ENCODE measurements at places on chromosomes 2 and 18.

GRCh38 chr2:16882706-16883105, 217.1 kb upstream of the CYRIA start:
- no peak for DNase-seq

DNA sequence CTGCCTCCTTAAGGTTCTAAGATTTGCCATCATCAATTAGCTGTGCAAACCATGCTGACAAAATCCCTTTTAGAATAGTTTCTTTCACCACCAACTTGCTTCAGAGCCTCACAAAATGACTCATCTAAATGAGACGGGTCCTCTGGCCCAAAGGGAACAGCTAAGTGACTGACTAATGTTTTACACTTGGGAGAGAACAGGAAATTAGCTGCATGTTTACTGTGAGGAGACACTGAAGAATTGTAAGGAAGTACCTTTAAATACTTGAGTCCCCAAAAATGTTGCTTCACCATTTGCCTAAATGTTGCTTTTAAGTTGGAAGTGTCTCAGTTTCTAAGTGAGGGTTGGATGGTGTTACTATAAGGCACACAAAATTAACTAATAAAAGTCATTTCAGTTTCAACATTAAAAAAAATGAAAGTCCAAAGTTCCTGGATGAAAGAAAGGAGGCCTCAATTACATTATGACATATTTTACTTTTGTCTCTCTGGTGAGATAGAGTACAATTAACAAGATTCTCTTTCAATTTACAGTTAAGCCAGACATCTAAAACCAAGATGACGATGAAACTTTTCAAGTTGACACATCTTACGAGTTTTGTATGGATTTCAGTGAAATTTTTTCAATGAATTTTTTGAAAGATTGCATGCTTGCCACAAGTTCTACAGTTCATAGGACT, 229.1 kb upstream of the FN1 start:
- no peak for DNase-seq

DNA sequence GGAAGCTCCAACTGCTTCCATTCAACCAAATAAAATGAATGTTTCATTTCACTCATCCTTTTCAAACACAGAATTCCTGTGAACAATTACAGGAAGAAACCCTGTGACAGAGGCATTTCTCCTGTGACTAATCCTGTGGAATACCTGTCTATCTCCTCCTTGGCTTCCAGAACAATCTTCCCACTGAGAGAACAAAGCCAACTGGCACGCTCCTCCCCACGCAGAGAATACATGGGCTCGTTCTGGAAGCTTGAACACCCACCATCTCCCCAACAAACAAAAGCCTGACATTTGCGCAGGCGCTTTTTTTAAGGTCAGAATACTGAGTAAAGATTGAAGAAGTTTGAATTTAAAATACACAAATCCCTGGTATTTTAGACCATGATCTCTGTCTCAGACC, 104.7 kb upstream of the SLC66A3 start:
- DNase-seq, result no peak

- no peak for DNase-seq
Measured at GRCh38 chr2:45224321-45224992, 215.2 kb upstream of the SIX2 start.

DNA sequence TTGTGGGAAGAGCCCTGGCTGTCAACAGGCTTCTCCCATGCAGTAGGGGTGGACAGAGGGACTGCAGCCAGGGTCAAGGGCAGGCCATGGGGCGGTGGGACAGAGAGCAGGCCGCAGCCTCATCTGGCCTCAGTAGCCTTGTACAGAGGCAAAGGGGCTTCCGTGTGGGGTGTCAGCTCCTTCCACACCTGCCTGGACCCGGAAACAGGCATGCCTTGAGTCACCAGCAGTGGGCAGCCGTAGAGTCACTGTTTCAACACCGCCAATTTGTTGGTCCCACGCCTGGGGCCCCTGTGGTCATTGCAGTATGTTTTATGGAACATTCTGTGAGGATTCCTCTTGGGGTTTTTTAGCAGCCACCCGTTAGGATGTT, 173.0 kb downstream of the SMAD7 start:
- no peak for DNase-seq

DNA sequence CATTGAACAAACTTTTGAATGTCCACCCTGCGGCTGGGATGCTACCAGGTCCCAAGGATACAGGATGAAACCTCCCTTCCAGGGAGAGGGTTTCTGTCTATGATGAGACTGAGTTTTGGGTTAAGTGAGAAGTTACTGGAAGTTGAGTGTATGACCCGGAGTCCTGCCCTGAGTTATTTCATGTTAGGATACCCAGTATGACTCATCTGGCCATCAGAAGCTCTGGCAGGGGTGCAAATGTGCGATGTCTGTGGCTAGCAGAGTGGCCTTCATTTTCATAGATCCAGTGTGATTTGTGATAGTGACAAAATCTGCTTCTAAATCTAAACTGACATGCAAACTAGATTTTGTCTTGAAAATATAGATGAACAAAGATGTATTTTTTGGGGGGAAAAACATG, 55.3 kb downstream of the KCTD1 start:
- no peak for DNase-seq

DNA sequence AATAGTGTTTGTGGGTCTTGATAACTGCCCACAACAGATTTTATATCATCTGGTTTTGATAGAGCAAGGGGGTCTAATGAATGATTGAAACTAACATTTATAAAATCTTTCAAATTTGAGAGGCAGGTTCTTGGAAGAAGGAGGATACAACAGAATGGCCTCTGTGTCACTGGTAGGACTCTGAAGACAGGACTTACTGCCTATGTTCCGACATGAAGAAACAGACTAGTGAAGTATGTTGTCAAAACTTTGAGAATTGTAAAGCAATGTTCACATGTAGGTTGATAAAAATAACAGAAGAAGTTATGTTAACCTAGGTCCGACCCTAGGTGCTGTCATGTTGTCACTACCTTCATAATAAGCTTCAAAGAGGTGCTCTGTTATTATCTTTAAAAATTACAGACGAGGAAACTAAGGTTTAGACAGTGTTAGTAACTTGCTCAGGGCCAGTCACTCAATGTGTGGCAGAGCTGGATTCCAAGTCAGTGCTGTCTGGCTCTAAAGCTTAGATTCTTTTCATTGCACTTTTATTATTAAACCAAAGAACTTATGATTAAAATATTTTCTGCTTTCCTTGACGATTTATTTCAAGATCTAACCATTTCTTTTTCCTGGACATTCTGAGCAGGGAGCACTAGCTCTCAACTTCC, 146.2 kb downstream of the RPIA start:
- DNase-seq, result no peak

DNA sequence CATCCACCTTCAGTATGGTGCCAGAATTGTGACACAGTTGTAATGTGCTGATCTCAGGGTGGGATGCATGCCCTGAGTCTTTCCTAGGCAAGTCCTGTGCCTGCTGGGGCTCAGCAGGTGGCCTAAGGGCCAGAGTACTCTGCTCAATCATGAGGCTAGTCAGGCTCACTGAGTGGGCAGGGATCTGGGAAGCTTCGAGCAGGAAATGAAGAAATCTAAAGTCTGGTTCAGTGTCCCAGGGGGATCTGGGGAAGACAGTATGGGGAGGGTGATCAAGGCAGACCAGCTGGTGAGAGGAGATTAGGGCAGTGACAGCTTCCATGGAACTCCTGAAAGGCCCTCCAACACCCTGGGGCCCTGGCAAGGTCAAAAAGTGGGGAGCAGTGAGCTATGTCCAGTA, 8.9 kb upstream of the ANKRD29 start:
- DNase-seq, result no peak

- DNase-seq, result no peak
Measured at GRCh38 chr2:12119841-12120240, 373.4 kb downstream of the LPIN1 start.

GRCh38 chr2:108884619-108885018, 98.0 kb downstream of the CCDC138 start:
- DNase-seq, result no peak

DNA sequence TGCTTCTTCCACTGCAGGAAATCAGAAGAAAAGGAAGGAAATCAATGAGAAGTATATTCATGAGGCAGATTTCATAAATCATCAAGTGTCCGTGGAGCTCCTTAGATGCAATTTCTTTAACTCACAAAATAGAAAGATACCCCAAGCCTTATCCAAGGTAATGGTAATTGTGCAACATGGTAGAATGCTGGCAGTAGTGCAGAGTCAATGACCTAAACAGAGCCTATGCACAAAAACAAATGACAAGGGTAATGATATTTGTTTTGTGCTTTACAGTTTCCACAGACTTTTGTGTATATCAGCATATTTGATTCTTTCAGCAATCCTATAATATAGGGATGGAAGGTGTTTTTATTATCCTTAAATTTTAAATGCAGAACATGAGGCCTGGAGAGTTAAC, 102.7 kb downstream of the SETBP1 start:
- DNase-seq, result no peak

DNA sequence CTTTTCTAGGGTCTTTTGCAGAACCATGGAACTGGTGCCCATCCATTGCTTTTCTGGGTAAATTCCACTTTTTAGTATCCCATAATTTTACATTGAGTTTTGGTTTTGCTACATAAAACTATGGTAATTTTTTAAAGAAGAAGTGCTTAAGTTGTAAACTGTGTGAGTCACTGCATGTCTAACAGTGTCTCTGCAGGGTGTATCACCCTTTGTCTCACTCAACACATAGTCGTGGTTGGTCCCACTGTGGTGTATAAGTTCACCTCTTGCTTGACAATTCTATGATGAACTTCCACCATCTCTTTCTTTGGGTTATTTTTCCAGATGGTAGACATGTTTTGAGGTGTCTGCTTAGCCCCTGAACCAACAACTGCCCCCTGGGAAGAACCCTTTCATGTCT, 10.5 kb downstream of the SCTR start:
- no peak for DNase-seq

DNA sequence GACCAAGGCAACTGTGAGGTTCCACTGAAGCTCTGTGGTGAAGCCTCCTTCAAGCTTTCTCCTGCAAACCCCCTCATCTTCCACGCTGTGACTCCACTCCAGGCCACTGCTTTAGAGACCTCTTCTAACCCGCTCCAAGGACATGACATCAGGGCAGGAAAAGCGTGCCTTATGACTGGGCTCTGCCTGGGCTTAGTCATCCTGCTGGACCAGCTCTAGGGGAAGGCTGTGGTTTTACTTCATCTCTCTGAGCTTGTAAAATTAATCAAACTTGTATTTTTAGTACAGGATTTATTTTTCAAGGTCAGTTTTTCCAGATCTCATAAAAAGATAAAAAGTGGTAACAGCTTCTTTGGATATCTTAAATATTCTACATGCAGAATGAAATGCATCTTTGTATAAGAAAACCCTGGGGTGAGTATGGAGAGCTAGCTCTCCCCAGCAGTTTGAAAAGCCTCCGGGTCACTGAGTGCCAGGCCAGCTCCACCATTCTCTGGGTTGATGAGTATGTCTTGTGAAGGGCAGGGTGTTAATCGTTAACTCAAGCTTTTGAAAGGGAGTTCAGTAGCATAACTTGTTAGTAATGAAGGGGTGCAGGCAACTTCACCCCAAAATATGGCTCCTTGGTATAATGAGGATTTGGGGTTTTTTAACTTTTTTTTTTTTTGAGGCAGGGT, 33.1 kb upstream of the YPEL5 start:
- DNase-seq, result no peak

DNA sequence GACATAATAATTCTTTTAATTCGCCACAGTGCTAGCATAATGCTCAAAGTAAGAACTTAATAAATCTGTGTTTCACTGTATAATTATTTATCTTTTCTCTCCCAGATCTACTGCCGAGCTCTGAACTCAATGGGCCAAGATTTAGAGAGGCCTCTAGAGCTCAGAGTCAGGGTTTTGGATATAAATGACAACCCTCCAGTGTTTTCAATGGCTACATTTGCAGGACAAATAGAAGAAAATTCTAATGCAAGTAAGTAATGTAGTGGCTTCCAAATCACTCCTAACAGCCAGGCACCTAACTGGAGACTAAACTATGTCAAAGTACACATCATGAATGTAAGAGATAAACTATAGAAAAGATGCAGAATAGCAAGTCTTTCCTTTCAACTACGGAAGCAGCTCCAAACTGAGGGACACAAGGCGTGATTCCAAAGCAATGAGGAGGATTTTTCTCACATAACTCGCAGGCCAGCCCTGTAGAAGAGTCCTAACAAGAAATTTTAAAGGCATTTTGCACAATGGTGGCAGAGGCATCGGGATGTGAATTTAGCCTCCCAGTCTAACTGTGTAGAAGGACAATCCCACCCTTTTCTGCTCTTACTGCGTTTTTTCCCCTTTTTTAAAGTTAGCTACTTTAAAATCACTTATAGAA, 12.0 kb downstream of the DSG1 start:
- no peak for DNase-seq

GRCh38 chr2:166057370-166058164, 70.3 kb downstream of the SCN1A start:
- DNase-seq, result no peak

DNA sequence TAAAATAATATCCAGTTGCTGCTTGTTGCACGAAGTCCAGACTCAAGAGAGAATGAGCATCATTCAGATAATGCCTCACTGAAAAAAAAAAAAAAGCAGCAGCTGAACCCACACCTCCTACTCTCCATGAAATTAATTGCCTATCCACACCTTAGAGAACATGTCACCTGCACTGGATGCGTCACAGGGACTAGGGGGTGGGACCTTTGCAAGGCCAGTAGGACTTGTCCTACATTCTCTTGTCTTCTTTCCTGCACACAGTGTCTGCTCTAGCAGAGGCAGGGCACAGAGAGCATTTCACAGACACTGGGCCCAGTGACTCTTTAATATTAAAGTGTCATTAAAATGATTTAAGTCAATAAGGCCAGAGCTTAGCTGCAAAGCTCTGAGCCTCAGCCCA, at the start of gene ABCA12:
TSS of gene ABCA12 (minus strand) at position 148 of the 400 bp plus-strand sequence. CDS start 418 bp downstream, outside the sequence.
- DNase-seq, result no peak

DNA sequence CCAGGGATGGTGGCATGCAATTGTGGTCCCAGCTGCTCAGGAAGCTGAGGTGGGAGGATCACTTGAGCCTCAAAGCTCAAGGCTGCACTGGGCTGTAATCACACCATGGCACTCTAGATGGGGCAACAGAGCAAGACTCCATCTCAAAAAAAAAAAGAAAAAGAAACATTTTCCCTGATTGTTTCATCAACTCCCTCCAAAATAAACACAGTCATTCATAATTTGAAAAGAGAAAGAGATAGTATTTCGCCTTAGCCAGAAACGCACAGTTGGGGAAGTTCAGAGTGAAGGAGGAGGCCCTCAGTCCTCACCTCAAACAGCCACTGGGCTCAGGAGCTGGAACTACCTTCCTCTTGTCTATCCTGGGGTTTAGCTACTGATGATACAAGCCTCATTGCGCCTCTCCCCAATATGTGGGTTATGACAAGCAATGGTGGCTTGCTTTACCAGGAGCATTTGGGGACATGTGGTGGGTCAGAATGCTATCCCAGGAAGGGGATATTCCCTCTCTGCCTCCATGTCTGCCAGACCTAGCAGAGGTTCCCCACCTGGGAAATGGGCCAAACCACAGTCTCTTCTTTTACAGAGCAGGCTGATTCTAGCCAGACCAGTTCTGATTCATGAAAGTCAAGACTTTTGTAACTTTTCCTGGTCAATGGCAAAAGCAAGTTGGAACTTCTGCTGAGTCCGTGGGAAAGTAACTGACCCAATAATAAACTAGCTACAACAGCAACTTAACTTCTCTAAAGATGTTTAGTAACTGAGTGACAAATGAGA, 22.2 kb upstream of the TMEM87B start:
- DNase-seq, result no peak
